ENCODE measurements at places on chromosomes 6 and 20. TPM values are rescaled to one million over a fixed set of nuclear protein-coding genes. Genes with fewer than 3 reads are reported as not detected.

Gene AKAP12
- total RNA-seq, result 8.8 TPM

GRCh38 chr6:124977067-124977908 lies 15.1 kb downstream of the RNF217 start:
- DNase-seq, result no peak

Gene BPIFB1
- not detected for total RNA-seq

GRCh38 chr6:44101832-44102231 lies 25.4 kb downstream of the MRPL14 start:
- DNase-seq, result no peak

Gene OGFRL1
- 33.2 TPM for total RNA-seq

- DNase-seq, result no peak
Observed at GRCh38 chr6:26086211-26086610, 1.0 kb upstream of the HFE start.

Gene TRIM26
- total RNA-seq, result 14.2 TPM

DNA sequence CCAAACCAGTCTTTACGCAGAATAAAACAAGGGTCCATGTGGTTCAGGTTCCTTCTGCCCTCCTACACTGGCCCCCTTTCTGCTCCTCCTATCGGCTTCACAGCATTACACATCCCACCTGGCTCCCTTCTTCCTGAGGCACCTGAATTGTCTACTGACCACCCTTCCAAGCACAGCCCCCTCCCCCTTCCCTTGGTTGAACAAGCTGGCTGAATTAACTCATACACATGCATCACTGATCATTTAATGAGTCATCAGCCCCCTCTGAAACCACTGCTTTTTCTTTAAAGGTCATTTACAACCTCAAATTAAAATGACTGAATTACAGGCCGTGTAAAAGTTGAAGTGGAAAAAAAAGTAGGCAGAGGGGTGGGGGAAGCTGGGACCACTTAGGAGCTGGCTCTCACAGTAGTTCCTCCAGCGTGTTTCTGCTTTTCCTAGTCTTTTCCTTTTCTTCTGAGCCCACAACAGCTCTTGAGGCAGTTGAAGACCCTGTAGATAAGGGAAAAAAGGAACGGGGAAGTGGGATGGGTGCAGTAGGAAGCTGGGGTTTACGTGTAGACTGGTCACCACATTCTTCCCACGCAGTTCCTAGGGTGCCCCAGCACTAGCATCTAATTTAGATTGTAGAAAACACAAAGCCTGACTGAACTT lies 67.6 kb downstream of the FYN start:
- no peak for DNase-seq

GRCh38 chr6:20459682-20460081 lies 58.0 kb downstream of the E2F3 start:
- no peak for DNase-seq

- DNase-seq, result no peak
Observed at GRCh38 chr6:108561742-108562502, 1.2 kb downstream of the FOXO3 start.

GRCh38 chr6:170017603-170018320 lies 266.3 kb downstream of the ERMARD start:
- DNase-seq, result no peak

Gene DDX43
- total RNA-seq, result not detected

Gene EPPIN
- not detected for total RNA-seq

Gene UTRN
- 24.6 TPM for total RNA-seq

Gene MOXD1
- total RNA-seq, result not detected

Gene ACSS1
- 1.4 TPM for total RNA-seq

Gene EPB41L1
- 7.4 TPM for total RNA-seq

Gene PAX1
- total RNA-seq, result 0.54 TPM

Gene SRSF12
- total RNA-seq, result 0.37 TPM

DNA sequence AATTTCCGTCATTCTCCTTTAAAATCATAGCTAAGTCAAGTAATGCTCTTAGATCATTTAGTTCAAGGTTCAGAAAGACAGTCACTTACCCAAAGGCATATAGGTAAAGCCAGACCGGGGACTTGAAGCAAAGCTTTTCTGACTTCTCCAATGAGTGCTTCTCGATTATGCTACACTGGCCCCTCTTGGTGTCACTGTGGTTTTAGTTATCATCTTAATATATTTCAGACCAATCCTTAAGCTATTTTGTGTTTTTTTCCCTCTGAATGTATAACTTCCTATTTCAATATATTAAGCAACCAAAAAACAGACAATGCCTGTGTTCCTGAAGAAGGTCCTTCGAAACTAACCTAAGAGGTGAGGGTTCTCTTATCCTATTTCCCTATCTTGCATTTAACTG lies 3.9 kb downstream of the PRDM1 start:
- DNase-seq, result no peak

Gene PBOV1
- not detected for total RNA-seq

DNA sequence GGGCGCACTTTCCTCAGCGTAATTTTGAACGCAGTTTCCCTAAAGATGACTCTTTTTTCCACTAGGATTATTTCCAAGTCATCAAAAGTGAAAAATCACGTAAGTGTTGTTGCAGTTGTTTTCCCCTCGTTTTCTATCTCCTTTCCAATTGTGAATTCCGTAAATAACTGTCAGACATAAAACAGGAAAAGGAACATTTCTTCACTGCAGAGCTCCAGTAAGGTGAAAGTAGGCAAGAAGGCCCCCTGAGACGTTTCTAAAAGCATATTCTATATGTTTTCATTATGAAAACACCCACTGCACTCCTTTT lies 17.8 kb downstream of the HIVEP2 start:
- no peak for DNase-seq

DNA sequence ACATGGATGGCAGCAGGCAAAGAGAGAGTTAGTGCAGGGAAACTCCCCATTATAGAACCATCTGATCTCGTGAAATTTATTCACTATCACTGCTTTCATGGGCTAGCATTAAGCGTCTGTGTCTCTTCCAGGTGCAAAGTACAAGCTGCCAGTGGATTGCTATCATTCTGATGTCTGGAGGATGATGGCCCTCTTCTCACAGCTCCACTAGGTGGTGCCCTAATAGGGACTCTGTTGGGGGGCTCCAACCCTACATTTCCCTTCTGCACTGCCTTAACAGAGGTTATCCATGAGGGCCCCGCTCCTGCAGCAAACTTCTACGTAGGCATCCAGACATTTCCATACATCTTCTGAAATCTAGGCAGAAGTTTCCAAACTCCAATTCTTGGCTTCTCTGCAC lies 347.8 kb upstream of the HS3ST5 start:
- DNase-seq, result no peak

Gene AGER
- total RNA-seq, result 1.2 TPM

GRCh38 chr6:76876922-76877553 lies 586.3 kb downstream of the HTR1B start:
- DNase-seq, result no peak

Gene LY6G6C
- total RNA-seq, result not detected

- DNase-seq, result no peak
Observed at GRCh38 chr6:125415913-125416312, 114.1 kb upstream of the HDDC2 start.

Gene TAGAP
- not detected for total RNA-seq

Gene MPIG6B
- total RNA-seq, result not detected

DNA sequence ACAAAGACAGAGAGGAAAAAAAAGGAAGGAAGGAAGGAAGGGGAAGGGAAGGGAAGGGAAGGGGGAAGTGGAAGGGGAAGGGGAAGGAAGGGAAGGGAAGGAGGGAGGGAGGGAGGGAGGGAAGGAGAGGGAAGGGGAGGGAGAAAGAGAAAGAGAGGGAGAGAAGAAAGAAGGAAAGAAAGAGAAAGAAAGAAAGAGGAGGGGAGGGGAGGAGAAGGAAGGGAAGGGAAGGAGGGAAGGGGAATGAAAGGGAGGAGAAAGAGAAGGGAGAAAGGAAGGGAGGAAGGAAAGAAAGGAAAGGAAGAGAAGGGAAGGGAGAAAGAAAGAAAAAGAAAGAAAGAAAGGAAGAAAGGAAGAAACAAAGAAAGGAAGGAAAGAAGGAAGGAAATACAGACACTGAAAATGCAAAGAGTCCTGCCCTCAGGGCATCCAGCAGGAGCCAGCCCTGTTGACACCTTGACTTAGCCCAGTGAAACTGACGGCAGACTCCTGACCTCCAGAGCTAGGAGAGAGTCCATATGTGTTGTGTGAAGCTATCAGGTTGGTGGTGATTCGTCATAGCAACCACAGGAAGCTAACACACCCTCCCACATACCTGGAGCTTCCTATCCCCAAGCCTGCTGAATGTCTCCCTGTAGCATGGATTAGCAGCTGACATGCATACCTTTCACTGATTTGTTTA lies 58.7 kb upstream of the SULF2 start:
- no peak for DNase-seq

Gene EMILIN3
- 0.25 TPM for total RNA-seq

DNA sequence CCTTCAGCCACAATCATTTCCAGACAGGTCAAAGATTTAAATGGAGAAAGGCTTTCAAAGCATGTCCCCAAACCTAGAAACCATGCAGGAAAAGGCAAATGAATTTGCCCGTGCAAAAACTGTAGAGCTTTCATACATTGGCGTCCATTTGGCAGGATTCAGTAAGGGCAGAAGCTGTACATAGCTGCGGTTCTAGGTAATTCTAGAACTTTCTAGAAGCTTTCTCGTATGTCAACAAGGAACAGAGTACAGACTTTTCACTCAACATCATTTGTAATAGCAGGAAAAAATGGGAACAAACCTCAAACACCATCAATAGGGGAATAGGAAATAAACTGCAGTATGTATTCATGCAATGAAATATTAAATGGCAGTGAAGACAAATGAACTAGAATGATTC lies 11.1 kb upstream of the MAPK13 start:
- DNase-seq, result no peak

Measured in NCI-H460 (cell line).